ENCODE measurements at places on chromosomes 2 and 18.

DNA sequence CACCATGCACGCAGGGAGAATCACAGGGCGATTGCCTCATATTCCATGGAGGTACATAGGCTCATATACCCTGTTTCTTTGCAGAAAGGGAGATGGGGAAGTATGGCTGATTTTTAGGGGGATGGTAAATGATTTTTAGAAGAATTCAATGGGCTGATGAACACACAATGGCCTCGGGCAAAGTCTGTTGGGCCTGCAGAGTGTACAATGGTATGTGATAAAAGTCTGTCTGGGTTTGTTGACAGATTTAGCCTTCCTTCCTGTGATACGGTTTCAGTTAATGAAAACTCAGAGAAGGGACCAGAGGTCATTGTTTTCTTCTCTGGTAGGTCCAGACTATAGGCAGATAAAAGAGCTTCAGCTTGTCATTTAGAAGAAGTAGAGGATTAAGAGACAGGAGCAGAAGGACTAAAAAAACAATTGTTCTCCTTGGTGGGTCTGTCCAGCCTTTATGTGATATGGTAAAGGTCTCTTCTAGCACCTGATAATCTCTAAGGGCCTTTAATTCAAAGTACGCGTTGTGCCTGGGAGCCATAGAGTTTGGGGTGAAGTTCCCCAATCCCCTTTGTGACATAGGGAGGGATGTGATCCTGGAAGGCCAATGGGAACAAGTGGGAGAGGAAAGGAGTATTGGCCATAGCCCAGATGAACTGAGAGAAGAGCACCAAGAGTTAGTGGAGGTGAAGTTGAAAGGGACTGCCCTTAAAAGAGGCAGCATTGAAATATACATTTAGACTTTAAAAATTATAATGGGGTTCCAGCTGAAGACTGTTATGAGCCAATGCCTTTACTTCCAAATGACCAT is 107.5 kb upstream of the SERPINE2 start:
- no peak for DNase-seq

DNA sequence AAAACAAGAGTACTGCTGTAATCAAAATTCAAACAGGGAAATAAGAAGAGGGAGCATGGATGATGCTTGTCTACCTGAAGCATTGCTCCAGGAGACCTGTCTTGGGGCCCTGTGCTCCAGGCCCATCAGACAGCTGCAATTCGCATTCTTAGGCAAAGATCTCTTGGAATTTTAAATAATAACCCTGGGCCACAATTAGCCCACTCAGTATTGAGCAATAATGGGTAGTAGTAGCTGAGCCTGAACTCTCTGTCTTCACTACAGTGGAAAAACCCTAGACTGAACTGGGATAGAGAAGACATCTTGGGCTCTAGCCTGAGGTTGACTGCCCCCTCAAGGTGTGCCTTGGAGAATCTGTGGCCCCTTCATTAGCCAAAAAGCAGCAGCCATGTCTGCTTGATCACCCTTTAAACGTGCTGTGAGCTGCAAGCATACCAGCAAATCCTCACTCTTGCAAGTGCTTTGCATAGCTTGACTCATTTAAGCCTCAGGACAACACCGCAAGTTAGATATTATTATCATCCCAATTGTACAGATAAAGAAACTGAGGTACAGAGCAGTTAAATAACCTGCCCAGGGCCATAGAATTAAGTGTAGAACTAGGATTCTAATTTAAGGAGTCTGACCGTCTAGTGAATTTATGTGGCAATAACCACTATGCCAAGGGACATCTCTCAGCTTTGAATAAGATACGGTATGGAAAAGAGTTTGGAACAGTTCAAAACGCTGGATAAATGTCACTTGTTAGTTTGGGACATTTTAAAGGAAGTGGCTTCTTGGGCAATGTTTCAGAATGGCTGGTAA is 69.0 kb downstream of the DDX1 start:
- no peak for DNase-seq

DNA sequence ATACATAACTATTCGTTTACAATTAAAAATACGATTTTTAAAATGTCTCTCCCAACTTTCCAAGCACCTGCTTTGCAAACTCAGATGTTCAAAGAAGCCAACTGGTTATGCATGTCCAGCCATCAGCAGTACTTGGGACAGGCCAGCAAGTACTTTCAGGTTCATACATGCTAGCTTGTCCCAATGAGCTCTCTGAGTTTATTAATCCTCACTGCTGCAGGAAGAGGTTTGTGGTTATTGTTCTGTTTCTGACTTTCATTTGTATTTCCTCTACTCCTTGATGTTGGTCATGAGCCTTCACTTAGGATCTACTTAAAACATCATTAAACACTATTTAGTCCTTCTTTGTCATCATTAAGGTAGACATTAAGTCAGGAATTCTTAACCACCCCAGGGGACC is 374.1 kb downstream of the LRATD1 start:
- DNase-seq, result peak; percentile 24

DNA sequence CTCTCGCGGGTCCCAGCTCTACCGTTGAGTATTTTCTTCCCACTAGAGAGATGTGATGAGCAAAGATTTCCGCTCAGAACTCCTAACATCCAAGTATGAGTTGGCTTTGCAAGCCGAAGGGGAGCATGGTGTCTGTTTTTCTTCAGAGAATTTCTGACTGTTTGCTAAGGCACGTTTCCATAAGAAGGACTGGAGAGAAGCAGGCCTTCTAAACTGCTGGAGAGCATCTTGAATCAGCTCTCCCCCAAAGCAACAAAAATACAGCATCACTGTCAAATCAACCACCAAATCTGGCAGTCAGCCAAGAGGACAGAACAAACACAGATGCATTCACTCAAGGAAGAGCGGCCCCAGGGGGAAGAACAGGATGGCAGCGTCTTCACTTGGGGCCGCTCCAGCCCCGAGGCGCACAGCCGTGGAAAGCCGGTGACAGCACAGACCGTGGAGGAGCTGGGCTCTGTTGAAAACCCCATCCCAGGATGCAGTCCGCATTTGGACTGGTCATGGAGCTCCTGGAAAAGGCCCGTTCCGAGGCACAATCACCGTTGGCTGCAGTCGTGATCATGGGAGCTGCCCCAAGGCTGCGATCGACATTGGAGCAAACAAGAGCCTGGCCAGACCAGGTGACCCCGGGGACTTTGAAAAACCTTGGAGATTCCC is 101.4 kb downstream of the NFATC1 start:
- no peak for DNase-seq

GRCh38 chr2:104487366-104487765 is 366.5 kb upstream of the POU3F3 start:
- DNase-seq, result no peak

DNA sequence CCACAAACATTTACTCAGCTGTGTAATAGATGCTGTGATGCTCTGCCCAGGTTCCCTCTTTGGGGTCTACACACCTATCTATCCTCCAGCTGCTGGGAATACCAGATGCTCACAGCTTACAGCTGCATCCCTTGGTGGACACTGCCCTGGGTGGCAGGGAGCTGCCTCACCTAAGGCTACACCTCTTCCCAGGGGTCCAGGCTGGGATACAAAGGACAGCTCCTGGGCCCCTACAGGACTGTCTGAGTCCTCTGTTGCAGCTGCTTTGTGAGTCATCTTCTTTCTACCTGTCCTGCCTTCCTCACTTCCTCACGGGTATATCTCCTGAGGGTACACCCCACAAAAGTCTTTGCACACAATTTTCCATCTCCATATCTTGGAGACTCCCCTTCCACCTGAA is 27.6 kb downstream of the THNSL2 start:
- DNase-seq, result no peak

GRCh38 chr2:20164061-20164733 is 60.7 kb downstream of the SDC1 start:
- DNase-seq, result no peak

DNA sequence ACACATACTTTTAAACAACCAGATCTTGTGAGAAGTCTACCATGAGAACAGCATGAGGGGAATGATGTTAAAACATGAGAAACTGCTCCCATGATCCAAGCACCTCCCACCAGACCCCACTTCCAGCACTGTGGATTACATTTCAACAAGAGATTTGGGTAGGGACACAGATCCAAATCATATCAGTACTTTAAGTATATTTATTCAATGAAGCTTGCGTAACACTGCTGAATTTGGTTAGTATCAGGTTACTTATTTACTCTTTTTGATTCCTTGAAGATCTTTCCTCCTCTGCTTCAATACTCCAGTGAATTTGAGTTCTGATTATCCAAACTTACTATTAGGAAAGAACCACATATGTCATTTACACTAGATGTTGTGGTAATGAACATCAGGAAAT is 418.6 kb downstream of the PIK3C3 start:
- DNase-seq, result no peak

DNA sequence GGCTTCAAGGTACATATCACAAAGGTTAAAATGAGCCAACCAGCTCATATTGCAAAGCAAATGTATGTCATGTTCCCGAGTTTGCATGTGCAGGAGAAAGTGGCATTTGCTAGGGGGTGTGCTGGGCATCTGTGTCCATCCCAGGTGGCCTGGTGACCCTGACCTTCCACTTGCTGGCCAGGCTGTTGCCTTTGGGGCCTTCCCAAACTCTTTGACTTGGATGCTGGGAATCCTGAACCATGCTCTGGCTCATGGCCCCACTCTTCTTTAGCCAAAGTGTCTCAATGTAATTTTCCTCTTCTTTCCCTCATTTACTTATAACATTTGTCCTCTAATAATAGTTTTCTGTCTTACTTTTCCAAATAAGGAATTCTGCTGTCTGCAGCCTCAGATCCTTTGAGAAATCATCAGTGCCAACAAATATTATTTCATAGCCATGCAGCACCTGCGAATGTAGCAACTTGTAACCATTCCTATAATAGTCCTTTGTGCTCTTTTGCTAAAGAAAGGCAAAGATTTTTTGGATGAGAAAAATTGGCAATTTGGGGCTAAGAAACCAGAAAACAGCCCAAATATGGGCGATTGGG is 64.2 kb downstream of the MTCL1 start:
- DNase-seq, result no peak

- no peak for DNase-seq
These were observed 34.3 kb upstream of the SNORC start for GRCh38 chr2:232835687-232836208.

GRCh38 chr2:42167458-42167857 is 1.7 kb upstream of the EML4 start:
- DNase-seq, result no peak

DNA sequence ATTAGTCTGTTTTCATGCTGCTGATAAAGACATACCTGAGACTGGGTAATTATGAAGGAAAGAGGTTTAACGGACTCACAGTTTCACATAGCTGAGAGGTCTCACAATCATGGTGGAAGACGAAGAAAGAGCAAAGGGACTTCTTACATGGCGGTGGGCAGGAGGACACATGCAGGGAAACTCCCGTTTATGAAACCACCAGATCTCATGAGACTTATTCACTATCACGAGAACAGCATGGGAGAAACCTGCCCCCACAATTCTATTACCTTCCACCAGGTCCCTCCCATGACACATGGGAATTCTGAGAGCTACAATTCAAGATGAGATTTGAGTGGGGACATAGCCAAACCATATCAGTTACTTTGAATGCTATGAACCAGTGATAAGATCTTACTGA is 44.1 kb downstream of the SCTR start:
- no peak for DNase-seq

DNA sequence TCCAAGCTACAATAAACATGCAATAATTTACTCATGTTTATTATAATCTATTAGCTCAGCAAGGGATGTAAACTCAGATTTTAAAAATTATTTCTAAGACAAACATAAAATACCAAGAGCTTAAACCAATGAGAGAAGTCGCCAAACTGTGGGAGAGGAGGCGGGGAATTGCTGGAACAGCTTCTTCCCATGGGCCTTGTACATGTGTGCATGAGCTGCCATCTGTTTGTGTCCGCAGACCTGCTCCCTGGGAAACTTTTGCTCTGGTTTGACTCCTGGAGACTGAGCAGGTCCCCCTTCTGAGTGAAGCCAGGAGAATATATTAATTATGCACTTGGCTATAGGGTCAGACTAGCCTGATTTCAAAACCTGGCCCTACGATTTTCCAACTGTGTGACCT is 655.9 kb upstream of the SOX11 start:
- no peak for DNase-seq

GRCh38 chr18:44536046-44536445 is 144.6 kb upstream of the SETBP1 start:
- no peak for DNase-seq

DNA sequence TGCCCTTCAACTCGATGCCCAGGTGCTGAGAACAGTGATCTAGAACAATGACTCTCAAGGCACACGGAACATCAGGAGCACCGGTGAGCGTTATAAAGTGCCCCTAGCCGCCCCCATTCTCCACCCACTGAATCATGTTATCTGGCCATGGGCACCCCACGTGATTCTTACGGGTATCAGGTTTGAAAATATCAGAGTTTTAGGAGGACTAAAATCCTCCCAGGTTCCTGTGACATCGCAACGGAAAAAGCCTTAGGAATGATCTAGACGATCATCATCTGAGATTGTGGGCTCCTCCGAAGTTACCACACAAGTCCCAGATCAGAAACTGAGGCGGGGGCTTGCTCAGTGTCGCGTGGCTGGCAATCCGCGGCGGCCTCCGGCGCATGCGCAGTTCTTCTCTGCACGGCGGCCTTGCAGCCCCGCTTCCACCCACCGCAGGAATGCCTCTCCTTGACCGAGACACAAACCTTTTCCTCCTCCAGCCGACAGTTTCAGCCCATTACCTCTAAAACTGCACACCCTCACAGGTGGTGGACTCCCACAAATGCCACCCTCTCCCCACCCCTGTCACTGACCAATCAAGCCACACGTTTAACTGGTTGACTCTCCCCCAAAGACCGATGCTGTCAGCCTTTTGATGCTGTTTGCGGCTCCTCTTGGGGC is 5.8 kb upstream of the MRPL33 start:
- peak; percentile 28 for DNase-seq

DNA sequence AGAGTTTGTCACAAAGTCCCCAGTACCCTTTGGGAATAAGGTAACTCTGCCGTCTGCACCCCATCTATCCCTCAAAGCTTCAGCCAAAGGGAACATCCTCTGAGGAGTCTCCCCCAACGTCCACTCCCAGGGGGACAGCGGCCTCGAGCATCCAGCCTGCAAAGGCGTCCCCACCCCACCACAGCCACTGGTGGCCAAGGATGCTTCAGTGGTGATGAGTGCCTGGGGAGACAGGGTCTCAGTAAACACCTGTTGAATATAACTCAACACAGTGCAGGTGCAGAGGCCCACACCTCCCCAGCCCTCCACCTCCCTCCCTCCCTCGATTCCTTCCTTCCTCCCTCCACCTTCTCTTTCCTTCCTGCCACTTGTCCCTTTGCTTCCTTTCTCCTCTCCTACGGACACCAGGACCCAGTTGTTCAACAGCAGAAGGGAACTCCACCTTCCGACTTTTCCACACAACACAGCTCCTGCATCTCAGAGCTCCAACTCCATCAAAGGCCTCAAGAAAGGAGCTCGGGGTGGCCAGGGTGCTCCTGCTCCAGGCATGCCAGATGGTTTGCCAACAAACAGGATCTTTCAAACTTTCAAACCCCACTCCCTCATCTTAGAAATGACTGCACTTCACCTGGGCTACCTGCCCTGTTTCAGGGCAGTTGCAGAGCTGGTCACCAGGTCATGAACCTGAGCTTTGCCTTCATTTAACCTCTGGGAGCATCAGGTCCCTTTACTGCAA is 87.8 kb upstream of the SNTG2 start:
- DNase-seq, result no peak
